ENCODE measurements at places on chromosomes 12 and 14.

DNA sequence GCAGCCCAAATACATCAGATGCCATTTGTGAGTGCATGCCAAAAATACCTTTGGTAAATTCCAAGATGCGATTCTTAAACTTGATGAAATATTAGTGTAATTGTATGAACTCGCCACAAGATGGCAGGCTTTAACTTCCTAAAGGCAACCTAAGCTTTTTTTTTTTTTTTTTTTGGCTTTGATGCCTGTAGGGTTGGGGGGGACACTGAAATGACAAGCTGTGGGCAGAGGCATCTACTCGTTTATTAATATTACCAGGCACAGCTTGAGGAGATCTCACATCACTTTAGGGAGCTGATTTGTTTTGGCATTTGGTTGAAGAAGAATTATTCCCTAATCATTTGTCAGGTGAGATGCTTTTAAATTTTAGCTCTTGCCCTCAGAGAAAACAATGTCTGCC is 126.7 kb upstream of the CCDC196 start:
- no peak for DNase-seq

DNA sequence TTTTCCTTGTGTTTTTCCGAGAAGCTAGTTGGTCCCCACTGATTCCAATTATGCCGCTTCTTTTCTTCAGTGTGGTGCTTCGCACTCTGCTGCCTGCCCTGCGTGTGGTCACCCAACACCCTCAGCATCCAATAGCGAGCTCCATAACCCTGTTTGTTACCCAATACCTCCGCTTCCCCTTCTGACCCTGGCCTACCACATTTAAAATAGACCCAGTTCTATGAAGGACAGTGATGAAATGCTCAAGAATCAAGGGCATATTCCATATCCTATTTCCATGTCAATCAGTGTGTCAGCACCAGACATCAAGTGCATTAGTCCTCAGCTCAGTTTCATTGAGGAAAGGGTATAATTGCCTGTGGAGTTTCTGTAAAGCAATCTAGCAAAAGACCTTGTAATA is 9.5 kb downstream of the NDRG2 start:
- no peak for DNase-seq

DNA sequence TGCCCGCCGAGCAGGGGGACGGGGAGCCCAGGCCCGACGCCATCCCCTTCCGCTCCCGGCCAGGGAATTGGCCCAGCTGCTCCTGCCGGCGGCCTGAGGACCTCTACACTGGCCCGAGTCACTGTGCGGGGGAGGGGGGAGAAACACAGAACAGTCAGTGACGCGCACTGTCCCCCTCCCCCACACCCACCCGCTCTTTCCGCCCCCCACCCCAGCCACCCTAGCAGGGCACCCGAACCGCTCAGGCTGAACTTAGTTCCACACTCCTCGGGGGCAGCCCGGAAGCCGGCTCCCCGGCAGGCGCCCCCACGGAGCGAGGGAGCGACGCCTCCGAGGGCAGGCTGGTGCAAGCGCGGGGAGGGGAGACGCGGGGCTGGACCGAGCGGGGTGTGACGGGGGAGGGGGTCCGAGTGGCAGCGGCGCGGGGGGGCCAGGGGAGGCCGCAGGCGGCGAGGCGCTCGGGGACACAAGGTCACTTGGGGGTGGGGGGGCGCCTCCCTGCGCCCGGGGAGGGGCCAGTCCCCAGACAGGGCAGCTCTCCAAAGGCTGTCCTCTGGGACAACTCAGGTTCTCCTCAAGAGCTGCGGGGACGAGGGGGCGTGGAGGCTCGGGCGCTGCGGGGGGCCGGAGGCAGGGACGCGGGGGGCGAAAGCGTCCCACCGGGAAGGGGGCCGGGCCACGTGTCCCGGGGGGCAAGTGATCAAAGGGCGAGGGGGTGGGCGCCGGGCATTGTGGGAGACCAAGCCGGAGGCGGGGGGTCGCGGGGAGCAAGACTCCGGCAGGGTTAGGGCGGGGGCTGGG is 648 bp downstream of the CHD4 start:
- DNase-seq = peak; percentile 57

GRCh38 chr12:40692765-40693206 is 547 bp downstream of the CNTN1 start:
- no peak for DNase-seq

GRCh38 chr12:115204957-115205754 is 521.2 kb upstream of the TBX3 start:
- DNase-seq = no peak

- no peak for DNase-seq
Observed at GRCh38 chr12:11753826-11754225, 104.4 kb downstream of the ETV6 start.

DNA sequence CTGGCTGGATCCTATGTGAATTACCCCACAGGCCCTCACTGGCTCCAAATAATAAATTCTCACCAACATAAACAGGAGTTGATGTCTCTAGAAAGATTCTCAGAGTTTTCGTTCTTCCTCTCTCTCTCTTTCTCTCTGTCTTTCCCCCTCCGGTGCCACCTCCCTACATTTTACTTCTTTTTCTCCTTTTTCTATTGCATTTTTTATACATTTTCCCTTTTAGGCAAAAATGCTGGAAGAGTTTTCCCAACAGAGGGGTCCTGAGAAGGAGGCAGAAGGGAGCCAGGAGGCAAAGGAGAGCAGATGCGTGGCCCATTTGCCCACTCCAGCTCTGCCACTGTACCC is 826 bp upstream of the HOXC6 start:
- no peak for DNase-seq

GRCh38 chr14:73240816-73241480 is 3.6 kb downstream of the PAPLN start:
- no peak for DNase-seq

DNA sequence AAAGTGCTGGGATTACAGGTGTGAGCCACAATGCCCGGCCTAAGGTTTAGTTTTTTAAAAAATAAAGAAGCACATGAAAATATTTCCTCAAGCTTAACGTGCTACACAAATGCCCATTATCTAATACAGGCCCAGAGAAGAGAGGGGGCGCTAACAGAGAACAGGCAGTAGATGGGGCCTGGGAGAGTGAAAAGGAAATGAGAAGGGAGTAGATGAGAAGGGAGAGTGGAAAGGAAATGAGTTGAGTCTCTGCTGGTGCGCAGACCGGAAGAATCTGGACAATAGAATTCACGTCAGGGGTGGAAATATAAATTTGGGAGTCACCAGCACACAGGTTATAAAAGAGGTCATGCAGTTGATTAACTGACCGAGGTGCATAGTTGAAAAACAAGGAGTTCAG is 10.7 kb downstream of the PXN start:
- no peak for DNase-seq

Measured in T-helper 2 cell treated with Interferon-gamma antibody and Interleukin-4, amounts not matched to agents 5 μg/mL and 100 μg/mL, for 36 hours (primary cell).